ENCODE measurements at places on chromosomes 11 and 22.

DNA sequence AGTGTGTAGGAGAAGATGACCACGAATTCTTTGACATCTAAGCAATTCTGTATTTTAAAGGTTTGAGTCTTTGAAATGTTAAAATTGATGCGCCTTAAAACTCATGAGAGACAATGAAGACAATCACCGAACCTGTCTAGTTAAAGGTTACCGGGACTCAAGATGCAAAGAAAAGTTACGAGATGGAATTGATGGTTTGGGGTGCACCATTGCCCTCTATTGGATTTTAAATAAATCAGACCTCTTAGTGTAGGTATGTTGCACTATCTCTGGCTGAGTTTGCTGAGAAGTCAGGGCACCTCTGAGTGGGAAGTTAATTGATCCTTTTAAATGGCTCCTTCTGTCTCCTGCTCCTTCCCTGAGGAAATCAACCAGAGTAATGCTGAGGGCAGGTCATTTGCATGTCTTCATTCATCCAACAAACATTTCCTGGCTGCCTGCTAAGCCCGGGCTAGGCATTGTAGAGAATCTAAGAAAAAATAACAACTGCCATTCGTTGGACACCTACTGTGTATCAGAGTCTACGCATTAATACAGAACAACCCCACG is 19.4 kb upstream of the TMA7B start:
- DNase-seq = no peak

DNA sequence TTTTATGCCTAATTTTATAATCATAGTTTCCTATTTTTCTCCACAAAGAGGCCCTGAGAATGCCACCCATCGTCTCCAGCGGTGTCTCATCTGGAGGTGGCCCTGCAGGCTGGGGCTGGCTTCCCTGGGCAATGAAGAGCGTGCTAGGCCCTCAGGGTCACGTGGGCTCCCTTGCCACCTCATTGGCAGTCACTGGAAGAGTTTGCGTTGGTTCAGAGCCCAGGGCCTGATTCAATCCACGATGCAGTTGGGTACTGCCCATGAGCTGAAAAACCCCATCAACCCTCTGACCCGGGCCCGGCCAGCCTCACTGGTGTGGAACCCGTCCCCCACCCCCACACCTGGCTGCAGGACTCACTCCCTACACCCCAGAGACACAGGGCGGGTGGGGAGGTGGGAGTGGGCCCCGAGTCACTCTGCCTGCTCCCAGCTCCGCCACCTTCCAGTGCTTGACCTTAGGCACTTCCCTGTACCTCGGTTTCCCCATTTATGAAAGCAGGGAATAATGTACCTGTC is 43.4 kb upstream of the A4GALT start:
- no peak for DNase-seq

- no peak for DNase-seq
Measured at GRCh38 chr11:111764621-111765020, 1.6 kb downstream of the PPP2R1B start.

DNA sequence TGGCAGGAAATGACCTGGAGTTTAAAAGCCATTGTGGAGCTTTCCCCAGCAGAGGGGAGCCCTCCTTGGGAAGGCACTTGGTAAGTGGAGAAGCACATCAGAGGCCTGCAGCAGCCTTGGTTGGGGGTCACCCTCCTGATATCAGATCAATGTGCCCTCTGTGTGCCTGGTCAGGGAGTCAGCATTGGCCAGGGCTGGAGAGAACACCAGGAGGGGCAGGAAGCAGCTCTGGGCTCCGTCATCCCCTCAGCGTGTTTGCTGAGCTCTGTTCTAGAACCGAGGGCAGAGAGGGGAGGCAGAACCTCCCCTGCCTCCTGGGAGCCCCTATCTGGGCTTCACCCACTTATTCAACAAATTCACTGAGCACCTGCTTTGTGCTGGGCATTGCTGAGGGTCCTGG is 846.0 kb downstream of the TBC1D22A start:
- no peak for DNase-seq

DNA sequence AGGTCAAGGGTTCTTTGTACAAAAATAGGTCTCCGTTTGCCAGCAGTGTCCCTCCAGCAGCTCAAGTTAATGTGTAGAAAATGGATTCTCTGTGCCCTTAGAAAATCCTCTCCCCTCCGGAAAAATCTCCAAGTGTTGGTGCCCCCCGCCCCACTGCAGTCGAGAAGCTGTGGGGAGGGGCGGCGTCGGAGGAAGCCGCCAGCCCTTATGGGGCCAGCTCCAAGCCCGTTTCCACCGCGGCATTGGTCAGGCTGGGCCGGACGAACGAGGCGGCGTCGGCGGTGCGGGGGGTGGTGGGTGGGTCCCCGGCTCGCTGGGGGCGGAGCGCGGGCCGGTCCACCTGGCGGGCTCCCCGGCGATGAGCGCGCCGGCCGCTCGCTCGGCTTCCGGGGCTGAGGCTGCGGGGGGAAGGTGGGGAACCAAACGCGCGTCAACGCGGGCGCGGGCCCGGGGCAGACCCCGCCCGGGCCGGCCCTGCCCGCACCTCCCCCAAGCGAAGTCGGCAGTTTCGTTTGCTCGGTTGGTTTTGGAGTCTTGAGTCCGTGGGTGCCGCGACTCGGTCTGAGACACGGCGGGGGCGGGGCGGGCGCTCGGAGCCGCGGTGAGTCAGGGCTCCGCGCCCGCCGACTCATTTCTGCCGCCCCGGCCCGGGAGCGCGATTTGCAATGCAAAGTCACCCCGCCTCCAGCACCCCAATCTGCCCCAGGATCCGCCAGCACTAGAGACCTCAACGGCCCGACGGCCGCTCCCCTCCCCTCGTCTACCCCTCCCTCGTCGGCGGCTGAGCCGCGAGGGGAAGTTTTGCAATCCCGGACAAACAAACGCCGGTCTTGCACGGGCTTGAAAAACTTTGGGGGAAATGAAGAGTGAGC is 1.4 kb downstream of the ASCL2 start:
- DNase-seq = no peak

GRCh38 chr22:32882360-32882755 is 80.9 kb downstream of the TIMP3 start:
- DNase-seq = no peak

DNA sequence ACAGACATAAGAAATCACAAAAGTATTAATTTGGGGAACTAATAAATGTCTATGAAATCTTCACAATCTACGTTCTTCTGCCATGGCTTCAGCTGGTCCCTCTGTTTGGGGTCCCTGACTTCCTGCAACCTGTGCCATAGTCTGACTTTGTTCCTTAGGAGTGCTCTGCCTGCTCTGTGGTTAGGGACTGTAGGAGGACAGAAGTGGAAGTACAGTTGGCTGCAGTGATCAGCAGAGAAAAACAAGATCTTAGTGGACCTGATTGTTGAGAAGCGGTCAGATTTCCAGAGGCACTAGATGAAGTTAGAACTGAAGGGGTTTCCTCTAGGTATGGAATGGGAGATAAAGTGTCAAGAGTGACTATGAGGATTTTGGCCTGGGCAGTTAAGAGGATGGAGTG is 80.6 kb downstream of the PPP6R3 start:
- DNase-seq = no peak

DNA sequence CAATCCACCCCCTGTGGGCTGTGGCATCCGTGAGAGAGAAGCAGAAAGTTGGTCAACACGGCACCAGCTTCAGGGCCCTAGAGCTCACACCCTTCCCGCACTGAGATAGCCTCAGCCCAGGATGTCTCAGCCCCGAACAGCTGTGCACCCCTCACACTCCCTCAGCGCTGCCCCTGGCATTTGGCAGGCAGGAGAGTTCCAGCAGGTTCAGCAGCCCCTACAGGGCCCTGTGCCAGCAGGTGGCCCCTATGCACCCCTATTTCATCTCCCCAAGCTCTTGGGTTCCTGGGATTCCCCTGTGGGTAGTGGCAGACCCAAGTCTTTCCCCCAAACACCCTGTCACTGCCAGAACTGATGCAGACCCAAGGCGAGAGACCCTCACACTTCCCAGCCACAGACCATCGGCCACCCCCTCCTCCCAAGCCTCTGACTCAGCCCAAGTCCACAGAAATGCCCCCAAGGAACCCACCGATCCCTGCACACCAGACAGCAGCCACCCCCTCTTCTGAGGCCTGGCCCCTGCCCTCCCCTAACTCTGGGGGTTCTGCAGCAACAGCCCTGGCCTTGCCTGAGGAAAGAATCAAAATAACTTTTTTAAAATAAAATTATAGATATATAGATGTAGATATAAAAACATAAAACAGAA is 183.6 kb downstream of the IGLL1 start:
- no peak for DNase-seq

GRCh38 chr22:17268501-17269223 is 49.4 kb upstream of the ADA2 start:
- no peak for DNase-seq

DNA sequence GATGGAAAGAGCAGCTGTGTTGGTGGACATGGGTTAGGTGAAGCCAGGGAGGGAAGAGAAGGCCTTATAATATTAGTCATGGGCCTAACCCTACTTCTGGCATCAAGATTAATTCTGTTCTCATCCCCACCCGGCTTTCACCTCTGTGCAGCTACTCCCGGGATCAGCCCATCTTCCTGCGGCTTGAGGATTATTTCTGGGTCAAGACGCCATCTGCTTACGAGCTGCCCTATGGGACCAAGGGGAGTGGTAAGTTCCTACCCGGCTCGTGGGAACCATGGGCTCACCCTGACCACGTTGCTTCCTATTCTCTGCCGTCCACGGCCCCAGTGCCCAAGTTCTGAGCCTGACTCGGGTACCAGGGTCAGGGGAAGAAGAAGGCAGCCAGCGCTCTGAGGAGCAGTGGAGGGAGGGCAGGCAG is 51.6 kb downstream of the ST3GAL4 start:
- DNase-seq = no peak

Measured in amygdala (tissue), 56 donors.